ENCODE measurements at places on chromosomes 16 and 17.

GRCh38 chr17:27453471-27453870 lies 2.8 kb upstream of the KSR1 start:
- no peak for DNase-seq

GRCh38 chr16:48118841-48119240 lies 37.0 kb downstream of the ABCC12 start:
- DNase-seq, result no peak

- no peak for DNase-seq
Observed at GRCh38 chr17:53719229-53719628, 103.5 kb upstream of the KIF2B start.

DNA sequence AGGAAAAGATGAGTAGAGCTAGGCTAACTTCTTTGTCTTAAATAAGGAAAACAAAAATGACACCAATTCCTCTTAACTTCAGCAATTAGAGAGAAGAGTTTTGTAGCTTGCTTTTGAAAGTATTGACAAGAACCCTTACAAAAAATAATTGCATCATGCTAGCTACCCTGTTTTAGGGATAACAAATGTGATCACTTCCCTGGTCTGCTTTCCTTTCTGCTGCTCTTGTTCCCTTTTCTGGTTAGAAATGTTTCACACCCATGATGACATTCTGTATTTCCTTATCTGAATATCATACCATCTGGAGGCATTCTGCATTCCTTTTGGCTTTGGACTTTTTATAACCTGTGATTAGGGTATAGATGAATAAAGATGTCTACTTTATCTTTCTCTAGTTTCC lies 9.9 kb upstream of the SMIM36 start:
- no peak for DNase-seq

GRCh38 chr17:14361470-14361869 lies 60.6 kb downstream of the HS3ST3B1 start:
- DNase-seq, result no peak

DNA sequence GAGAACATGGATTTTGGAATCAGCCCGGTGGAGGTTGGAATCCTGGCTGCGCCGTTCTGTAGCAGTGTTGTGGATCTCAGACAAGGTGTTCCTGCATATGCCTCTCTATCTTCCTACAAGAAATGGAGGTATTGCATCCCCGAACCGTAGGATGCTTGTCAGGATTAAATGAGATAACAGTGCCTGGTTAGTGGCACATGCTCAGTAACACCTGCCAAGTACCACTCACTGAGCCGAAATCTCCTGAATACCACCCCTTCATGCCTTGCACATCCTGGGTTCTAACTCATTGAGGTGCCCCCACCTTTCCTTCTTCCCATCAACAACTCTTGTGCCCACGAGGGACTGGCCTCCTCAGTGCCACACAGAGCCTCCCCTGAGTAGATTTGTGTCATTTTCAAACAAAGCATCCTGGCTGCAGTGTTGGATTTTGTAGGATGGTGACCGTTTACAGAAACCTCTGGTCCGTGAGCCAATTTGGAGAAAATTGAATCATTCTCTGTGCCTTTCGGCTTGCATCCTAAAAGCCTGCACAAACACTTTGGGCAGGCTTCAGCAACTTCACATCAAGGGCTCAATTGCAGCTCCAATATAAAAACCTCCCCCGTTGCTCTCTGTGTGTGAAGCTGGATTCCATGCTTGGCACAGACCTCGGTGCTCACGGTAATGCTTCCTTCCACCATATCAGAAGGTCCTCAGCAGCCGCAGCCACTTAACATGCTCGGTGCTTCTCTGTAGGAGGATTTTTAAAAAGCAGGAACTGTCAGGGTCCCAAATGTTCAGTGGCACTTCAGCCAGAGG lies 84.2 kb downstream of the WWOX start:
- no peak for DNase-seq

- DNase-seq, result peak; percentile 28
Observed at GRCh38 chr16:72434159-72434558, 262.2 kb upstream of the PMFBP1 start.

GRCh38 chr17:27635275-27635823 lies 4.4 kb downstream of the LGALS9 start:
- DNase-seq, result no peak

- no peak for DNase-seq
Observed at GRCh38 chr17:44546671-44547606, 10.3 kb upstream of the FZD2 start.

GRCh38 chr16:48914070-48914469 lies 304.1 kb upstream of the N4BP1 start:
- no peak for DNase-seq

DNA sequence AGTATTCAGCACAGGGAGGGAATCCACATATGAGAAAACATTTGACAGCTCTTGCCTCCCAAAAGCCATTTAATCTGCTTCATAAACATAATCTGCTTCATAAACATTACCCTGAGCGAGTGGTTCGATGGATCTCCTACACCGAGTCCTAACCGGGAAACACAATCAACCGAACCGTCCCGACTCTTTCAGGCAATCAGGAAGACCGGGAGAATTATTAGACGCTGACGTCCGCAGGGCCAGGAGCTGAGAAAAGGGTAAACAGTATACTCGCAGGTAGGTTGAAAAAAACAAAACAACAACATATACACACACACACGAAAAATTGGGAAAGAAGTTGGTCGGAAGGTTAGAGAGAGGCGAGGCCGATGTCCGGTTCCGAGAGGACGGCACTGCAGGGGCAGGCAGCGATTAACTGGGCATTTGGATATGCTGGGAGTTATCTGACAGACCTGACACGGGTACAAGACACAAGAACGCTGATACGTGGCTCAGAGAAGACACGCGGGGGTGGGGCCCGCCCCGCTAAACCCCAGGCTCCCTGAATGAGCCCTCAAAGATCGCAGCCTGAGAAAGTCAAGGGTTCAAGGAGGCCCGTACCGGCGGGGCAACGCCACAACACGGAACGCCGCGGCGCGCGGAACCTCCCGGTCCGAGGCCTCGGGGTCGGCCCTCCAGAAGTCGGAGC lies 585 bp downstream of the AP1G1 start:
- DNase-seq, result no peak

- DNase-seq, result no peak
Observed at GRCh38 chr17:63082273-63082861, 116.3 kb downstream of the TANC2 start.

DNA sequence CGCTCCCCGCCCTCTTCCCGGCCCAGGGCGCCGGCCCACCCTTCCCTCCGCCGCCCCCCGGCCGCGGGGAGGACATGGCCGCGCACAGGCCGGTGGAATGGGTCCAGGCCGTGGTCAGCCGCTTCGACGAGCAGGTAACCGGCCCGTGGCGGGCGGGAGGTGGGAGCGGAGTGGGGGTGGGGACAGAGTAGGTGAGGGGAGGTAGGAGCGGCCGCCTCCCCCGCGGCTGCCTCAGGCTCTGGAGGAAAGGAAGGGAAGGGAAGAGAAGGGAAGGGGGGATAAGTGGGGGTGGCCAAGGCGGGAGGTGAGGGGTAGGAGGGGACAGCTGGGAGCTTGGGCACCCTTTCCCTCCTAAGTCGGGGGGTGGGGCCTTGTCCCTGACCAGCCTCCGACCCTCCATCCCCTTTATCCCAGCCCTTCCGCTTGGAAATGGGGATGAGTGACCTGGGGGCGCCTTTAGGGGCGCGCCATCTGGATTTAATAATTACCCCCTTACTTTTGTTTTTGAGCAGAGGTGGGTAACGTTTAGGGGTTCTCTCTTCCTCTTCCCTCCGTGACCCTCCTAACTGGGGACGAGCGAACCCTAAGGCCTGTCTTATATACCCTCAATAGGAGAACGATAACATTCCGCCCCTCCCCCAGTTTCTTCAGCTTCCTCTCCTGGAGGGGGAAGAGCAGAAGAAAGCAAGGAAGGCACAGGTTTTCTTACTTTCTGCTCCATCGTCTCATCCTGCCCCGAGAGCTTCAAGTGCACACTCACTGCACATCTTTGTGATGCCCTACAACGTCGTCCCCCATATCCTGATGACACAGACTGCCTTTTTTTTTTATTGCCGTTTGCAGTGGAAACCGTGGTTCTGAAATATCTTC lies 694 bp downstream of the NF1 start:
- peak; percentile 68 for DNase-seq

DNA sequence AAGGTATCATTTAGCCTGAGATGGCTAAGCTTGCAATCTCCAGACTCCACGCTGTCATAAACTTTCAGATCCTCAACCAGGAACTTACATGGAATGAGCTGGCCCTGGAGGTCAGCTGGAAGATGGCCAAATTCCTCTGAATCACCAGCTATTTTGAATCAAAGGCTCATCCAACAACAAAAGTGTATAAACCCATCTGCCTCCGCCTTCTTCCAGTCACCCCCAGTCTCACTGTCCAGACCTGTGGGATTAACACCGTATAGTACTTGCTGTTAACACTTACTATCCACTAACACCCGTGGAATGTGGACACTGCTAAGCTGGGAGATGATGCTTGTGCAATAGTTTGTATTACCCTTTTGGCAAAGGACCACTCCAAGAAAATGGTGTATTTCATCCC lies 1.9 kb upstream of the LCMT1 start:
- DNase-seq, result no peak

- DNase-seq, result no peak
Observed at GRCh38 chr17:74616696-74617095, 6.8 kb downstream of the CD300E start.

DNA sequence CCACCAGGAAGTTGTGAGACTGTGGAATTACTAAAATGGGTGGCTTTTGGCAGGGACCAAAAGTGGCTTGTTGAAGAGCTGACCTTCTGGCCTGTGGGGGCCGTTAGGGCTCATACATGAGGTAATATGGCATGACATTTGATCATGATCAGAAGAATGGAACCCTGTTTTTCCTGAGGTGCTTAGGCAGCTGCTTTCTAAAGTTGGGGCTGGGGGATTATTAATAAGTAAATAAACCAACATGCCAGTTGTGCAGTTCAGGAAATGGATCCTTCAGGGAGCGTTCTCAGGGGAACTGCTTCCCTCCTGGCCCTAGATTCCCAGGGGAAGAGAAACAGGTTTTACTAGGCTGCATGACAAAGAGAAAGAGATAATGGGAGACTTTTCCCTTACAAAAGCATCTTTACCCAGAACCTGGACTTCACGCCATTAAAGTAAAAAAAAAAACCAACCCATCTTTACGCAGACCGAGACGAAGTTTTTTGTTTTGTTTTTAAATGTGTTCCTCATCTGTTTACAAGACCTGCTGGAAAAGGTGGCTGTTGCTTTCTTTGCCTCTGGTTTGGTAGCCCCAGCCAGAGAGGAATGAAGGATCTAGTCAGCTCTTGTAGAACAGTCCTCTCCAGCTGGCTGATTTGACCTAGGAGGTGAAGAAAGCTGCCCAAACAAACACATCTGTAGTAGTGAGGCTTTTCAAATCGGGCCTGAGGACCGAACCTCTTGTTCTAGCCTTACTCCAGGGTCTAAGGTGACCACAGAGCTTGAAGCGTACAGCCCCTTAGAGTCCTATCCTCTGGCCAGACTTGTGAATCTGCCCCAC lies 22.7 kb downstream of the YPEL2 start:
- no peak for DNase-seq

- no peak for DNase-seq
Observed at GRCh38 chr17:880443-881269, 98.5 kb downstream of the MRM3 start.

DNA sequence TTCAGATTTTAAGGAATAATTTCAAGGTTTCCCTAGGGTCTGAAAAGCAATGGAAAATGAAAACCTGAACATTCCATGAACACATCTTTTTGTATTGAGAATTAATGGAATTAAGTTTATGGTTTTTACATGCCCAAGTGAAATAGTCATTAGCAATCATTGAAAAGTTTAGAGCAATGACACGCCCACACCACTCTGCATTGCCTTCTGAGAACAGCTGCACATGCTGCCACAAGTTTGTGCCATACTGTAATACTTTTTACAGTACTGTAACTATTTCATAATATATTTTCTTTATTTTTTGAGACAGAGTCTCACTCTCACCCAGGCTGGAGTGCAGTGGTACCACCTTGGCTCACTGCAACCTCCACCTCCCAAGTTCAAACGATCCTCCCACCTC lies 345.2 kb upstream of the PMFBP1 start:
- DNase-seq, result no peak

GRCh38 chr16:86296256-86296655 lies 214.1 kb upstream of the FOXF1 start:
- DNase-seq, result no peak

DNA sequence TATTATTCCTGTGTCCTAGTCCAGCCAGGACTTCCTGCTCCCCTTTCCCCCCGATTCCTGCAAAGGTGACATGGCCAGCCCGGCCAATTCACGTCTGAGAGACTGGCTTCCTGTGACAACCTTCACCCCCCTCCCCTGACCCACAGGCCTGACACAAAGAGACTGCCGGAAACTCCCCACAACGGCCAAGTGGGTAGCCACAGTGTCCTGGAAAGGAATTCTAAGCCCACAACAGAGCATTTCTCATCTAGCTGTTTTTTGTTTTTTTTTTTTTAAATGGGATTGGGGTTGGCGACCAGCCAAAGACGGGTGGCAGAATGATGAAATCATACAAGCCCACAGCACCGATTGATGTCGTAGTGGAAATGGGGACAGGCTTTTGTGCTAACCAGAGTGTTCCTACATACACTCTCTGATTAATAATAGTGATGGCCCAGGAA lies 2.8 kb upstream of the XAF1 start:
- DNase-seq, result no peak

DNA sequence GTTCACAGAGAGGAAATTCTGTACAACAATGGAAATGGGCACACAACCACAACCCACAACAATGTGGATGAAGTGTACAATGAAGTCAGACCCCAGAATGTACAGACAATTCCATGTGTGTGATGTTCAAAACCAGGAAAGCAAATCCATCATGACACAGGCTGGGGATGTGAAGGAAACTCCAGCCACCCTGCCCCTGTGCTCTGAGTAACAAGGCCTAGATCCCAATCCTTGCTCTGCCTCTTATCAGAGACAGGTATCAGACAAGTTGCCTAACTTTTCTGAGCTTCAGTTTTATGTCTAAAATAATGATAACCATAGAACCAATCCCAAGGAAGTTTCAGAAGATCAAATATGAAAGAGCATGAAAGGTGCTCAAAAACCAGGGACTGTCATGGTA lies 1.8 kb upstream of the C16orf95 start:
- DNase-seq, result no peak

GRCh38 chr16:81493755-81494433 lies 49.3 kb downstream of the CMIP start:
- DNase-seq, result no peak

DNA sequence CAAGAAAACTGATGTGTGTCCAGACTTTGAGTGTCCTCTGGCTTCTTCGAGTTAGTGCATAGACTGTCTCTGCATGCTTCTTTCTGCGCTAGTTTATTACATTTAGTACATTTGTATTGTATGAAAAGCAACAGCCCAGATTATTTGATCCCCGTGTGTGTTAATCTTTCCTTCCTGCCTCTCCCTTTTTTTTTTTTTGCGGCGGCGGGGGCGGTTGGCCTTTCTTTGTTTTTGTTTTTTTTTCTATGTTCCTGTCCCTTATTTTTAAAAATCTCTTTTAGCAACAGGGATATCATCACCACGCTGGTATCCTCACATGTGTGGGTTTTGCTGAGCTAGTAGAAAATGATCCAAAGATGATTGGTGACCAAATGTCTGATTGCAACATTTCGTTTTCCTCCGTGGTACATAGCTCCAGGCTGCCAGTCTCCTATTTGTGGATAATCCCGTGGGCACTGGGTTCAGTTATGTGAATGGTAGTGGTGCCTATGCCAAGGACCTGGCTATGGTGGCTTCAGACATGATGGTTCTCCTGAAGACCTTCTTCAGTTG lies 9.4 kb downstream of the SCPEP1 start:
- DNase-seq, result no peak

- peak; percentile 84 for DNase-seq
Observed at GRCh38 chr17:6831661-6832263, at the start of gene TEKT1. TSS of gene TEKT1 (minus strand) at chr17:6831729. CDS start at chr17:6830376, 1,353 bp downstream.

All from iPS DF 19.7 (cell line).